Fibroblast of the aortic adventitia (primary cell): ENCODE measurements at places on chromosomes 12 and 14. TPM values are rescaled to one million over a fixed set of nuclear protein-coding genes. Genes with fewer than 3 reads are reported as not detected.

- DNase-seq: no peak
These were observed 40.8 kb downstream of the NINJ2 start for GRCh38 chr12:622416-622815.

MYO1H gene
- total RNA-seq: not detected in 2 replicates

DNA sequence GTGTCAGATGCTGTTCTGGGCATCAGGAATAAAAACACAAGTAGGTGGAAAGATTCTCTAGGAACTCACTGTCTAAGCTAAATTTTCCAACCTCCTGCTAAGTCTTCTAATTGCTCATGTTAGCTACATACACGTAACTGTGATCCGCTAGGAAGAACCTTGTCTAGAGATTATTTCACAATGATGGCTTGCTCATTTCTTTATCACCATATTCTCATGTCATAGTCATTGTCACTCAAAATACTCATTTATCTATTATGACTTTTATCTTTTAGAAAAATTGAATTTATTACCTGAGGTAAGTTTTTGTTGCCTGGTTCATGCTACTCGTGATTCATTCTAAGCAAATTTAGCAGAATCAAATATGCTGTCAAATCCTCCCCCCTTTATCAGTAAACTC, 1402.4 kb upstream of the FLRT2 start:
- no peak for DNase-seq

P2RX2 gene
- not detected in 2 replicates for total RNA-seq

- peak; percentile 76 for DNase-seq
These were observed 379.8 kb downstream of the DPF3 start for GRCh38 chr14:72513965-72514659.

SMCO2 gene
- not detected in 2 replicates for total RNA-seq

DNA sequence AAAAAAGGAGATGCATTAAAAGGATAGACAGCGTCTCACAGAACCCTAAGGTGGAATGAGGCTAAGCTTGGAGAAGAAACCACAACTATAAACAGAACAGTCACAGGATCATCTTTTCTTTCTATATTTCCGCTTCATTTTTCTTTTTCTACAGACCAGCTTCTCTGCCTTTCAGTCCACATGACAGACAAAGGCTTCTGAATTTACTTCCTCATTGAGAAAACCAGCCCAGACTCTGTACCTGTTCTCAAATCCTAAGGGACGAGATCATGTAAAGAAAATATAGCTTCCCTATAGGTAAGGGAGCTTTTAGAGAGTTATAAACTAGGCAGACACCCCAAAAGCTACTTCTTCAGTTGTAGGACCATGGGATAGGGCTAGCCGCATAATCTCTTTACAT, 17.4 kb downstream of the SGPP1 start:
- DNase-seq: no peak

PLEKHD1 gene
- total RNA-seq: 0.09 TPM in 1 of 2 replicates, not detected in the other

DNA sequence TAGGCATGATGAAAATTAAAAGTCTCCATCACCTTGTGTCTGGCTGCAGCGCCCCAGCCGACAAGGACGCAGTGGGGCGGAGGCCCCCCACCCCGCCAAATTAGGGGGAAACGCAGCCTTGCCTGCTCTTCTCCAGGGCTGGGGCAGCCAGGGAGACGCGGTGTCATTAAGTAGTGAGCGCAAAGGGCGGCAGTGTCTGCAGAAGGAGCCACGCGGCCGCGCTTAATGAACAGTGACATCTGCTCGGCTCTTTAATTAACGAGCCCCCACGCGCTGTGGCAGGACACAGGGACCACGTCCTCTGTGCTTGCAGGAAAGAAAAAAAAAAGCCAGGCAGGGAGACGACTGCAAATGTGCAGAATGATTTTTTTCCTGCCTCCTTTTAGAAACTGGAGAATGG, 93.4 kb upstream of the NCOR2 start:
- no peak for DNase-seq

NELL2 gene
- 0.36 and 4.6 TPM in 2 replicates for total RNA-seq

GRCh38 chr12:94839347-94839746, 164.2 kb downstream of the NDUFA12 start:
- no peak for DNase-seq
